Mesenteric fat pad (tissue), 1 donor: ENCODE measurements at places on chromosomes 13 and 19.

- no peak for DNase-seq
These were observed 89.7 kb downstream of the ZAR1L start for GRCh38 chr13:32225481-32225931.

DNA sequence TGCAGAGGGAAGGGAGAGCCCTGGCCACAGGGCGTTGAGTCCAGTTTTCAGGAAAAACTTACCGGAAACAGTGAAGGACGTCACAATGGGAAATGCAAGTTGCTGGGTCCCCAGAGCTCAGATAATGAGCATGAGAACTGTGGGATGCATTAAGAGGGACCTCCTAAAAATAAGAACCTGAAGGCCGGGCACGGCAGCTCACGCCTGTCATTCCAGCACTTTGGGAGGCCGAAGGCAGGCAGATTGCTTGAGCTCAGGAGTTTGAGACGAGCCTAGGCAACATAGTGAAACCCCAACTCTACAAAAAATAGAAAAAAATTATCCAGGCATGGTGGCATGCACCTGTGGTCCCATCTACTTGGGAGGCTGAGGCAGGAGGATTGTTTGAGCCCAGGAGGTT, 170.6 kb downstream of the URI1 start:
- no peak for DNase-seq

DNA sequence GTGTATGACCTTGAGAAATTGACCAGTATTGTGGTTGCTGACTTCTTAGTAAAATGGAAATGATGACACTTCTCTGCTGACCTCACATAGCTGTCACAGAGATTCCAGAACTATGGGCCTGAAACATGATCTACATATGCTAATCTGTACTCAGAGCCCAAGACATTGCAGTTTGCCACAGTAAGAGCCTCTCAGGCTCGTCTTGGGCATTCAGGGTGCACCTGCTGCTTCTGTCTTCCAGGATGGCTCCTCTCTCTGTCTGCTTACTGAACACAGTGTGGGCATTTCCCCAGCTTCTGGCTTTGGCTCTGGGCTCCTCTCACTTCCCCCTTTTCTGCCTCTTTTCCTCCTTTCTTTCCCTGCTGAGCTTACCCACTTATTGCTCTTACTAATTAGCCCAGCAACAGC, 22.3 kb upstream of the SLC46A3 start:
- DNase-seq = no peak

DNA sequence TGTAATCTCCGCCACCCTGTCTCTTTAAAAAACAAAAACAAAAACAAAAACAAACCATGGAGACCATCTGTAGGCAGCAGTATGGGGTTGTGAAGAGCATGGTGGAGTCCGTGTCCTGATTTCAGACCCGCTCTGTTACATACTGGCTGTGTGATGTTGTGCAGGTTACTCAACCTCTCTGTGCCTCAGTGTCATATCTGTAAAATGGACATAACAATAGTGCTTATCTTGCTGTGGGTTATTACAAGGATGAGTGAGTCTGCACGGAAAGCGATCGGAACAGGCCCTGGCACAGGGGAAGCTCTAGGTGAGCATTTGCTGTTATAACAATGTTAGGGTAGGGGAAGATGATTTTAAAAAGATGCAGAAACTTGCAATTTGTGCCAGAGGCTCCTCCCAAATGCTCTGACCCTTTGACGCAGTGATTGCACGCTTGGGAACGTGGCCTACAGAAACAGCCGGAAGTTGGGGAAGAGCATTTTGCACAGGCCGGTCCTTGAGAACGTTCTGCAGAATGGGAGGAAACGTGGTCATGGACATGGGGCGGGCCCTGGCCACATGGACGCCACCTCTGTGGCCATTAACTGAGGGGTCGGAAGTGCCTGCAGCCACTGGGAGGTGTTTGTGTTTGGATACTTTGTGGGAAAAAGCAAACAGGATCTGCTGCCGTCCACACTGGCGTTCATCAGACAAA, 15.7 kb upstream of the SELENOW start:
- no peak for DNase-seq

DNA sequence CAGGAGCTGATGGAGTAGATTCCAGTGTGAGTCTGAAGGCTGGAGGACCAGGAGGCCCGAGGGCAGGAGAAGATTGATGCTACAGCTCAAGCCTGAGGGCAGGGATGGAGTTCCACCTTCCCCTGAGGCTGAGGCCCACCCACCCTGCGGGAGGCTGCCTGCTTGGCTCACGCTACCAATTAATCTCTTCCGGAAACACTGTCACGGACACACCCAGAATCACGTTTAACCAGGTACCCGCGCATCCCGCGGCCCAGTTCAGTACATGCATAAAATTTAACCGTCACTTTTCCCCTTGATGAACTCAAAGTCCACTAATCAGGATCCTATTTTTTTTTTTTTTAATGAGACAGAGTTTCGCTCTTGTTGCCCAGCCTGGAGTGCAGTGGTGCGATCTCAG, 5.2 kb upstream of the ZNF628 start:
- no peak for DNase-seq

GRCh38 chr19:46821512-46822409, 28.9 kb downstream of the AP2S1 start:
- no peak for DNase-seq

GRCh38 chr13:102097708-102098107, 304.1 kb downstream of the FGF14 start:
- no peak for DNase-seq

GRCh38 chr13:47038188-47038587, 141.3 kb upstream of the HTR2A start:
- no peak for DNase-seq

- no peak for DNase-seq
These were observed 12.9 kb downstream of the LMTK3 start for GRCh38 chr19:48498595-48499311.

GRCh38 chr13:99261059-99261458, 2.9 kb upstream of the GPR18 start:
- DNase-seq = no peak

GRCh38 chr13:38647312-38647711, 39.6 kb upstream of the FREM2 start:
- no peak for DNase-seq

DNA sequence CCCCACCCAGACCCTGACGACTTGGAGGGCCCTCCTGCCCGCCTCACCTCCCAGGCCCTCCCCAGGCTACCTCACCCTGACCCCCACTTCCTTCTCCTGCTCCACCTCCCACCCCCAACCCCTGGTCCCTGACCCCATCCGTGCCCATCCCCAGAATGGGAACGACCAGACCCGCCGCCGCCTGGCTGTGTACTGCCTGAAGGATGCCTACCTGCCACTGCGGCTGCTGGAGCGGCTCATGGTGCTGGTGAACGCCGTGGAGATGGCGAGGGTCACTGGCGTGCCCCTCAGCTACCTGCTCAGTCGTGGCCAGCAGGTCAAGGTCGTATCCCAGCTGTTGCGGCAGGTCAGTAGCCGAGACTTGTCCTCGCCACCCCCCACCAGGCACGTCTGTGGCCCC, 11.9 kb upstream of the SPIB start:
- no peak for DNase-seq

GRCh38 chr13:94849254-94849653, 136.9 kb upstream of the SOX21 start:
- DNase-seq = no peak

DNA sequence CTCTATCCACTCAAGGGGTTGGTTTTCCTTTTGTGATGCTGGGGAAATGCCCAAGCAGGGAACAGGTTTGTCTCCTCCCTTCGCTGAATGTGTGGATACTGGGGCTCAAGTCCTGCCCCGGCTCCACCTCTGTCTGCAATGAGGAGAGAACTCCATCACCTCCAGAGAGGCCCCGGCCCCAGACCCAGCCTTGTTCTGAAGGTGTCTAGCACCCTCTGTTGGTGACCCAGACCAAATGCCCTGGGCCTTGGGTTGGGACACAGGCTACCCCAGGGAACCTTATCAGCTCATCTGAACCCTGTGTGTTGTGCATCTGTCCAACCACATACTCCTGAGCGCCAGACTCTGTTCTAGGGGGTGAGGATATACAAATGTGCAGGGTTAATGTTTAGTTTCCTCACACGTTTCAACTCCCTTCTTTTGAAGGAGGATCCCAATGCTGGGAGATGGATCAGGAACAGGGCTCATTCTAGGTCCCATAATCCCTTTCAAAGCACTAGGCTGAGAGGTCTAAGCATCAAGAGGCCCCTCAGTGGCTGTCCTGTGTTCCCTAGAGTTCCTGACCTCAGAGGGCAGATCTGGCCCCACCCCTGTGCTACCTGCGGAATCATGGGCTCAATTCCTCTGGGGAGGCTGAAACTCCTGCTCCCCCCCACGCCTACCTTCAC, 112.5 kb upstream of the SLC7A1 start:
- no peak for DNase-seq

DNA sequence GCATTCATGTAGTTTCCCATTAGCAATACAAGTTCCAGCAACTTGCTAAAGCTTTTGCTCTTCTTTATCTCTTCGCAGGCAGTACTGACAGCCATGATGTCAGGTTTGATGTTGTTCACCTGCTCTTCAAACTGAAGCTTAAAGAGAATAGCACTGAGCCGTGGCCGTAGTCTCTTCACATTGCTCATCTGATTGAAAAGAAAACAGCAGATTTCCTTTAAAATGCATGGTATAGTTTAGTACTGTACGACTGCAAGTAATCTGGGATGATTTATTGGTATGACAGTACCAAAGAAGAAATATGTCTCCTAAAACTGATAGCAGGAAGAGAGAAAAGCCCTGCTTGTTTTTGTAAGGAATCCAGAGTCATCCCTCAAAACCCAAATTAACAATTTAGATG, 284.4 kb downstream of the DIAPH3 start:
- no peak for DNase-seq

GRCh38 chr13:92514420-92515125, 712.0 kb upstream of the GPC6 start:
- no peak for DNase-seq

GRCh38 chr19:39974377-39975155, 3.6 kb downstream of the PSMC4 start:
- DNase-seq = no peak

DNA sequence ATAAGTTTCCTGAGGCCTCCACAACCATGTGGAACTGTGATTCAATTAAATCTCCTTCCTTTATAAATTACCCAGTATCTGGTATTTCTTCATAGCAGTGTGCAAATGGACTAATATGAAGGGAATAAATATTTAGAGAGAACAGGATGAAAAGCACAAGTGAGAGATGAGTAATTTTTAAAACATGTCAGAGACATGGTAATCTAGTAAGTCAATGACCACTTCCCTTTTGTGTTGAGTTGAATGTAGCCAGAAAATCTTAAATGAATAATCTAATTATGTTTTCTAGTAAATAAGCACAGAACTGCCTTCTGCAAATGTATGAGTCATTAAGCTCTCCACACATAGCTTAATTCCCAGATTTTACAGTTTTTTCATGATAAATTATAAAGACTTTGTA, 524.1 kb upstream of the SLITRK5 start:
- DNase-seq = no peak

DNA sequence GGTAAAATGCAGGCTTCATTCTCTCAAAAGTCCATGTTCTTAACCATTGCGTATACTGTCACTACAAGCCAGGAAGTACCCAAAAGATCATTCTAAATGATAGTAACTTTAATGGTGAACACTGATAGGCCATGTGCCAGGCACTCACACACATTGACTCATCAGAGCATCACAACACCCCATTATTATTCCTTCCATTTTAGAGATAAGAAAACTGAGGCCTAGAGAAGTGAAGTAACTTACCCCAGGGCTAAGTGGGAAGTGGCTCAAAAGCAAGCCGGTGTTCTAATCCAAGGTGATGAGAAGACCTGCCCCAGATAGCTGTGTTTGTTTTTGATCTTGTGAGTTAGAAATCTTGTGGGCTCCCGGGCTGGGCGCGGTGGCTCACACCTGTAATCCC, 1.4 kb upstream of the PHLDB3 start:
- no peak for DNase-seq

- no peak for DNase-seq
These were observed 14.3 kb downstream of the ZBTB7A start for GRCh38 chr19:4052114-4052992.

DNA sequence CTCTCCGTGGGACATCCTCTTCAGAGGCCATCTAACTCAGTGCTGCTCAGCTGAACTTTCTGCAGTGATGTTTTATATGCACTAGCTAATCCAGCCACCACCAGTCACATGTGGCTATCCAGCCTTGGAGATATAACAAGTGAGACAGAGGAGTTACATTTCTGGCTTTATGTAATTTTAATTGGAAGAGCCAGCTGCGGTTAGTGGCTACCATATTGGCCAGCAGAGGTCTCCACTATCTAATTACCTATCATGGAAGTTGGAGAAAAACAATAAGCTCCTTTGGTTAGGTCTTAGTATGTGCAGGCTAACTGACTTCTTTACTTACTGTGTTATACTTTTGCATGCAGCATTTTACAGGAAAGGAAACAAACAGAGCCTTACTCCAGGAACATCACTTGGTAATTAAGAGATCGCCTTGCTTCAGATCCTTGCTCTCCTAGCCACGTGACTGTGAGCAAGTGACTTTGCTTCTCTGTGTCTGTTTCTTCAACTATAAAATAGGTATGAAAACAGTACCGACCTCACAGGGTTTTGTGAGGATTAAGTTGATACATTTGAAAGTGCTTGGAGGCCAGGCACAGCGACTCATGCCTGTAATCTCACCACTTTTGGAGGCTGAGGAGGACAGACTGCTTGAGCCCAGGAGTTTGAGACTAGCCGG, 1.6 kb upstream of the KLK10 start:
- no peak for DNase-seq

DNA sequence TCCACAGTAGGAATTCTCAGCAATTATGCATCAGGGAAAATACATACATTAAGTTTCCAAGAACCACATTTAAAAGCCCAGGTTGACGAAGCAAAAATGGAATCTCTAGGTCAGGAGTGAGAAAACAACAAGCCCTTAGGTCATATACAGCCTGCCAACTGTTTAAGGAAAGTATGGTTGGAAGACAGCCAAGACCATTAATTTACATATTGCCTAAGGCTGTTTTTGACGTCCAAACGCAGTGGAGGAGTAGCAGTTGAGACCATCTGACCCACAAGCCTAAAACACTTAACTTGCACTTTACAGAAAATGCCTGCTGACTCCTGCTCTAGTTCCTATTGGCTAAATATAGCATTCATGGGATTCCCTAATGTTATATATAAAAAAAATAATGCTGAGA, 299.0 kb downstream of the ITGBL1 start:
- DNase-seq = no peak

- DNase-seq = no peak
These were observed 434.4 kb upstream of the TSHZ3 start for GRCh38 chr19:31783592-31783991.

GRCh38 chr13:52903320-52903719, 54.9 kb upstream of the PCDH8 start:
- DNase-seq = no peak

DNA sequence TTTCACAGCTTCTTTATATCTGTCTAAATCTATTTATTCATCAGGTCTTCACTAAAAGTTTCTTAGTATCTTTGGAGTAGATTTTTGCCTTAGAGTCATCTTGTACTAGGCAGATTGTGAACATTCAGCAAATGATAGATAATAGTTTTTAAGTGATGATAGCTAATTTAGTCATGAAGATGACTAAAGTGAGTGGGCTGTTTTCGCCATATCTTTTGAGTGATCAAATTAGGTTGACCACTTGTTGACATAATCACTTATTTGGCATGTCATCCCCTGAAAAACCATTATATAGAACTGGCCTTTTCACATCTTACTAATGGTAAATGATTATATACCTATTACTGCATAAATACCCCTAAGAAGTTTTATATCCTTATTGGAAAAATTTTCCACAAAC, 999.2 kb downstream of the PCDH17 start:
- DNase-seq = no peak

GRCh38 chr19:43765109-43765876, 10.5 kb upstream of the SMG9 start:
- DNase-seq = no peak
